ENCODE measurements at places on chromosomes 16 and 17. TPM values are rescaled to one million over a fixed set of nuclear protein-coding genes. Genes with fewer than 3 reads are reported as not detected.

Gene MEIOC
- total RNA-seq = 0.11 TPM

Gene AANAT
- total RNA-seq = not detected

GRCh38 chr17:68812876-68813584, 142.2 kb downstream of the ABCA8 start:
- no peak for DNase-seq

Gene CACNG4
- total RNA-seq = not detected

Gene TBX6
- total RNA-seq = 0.51 TPM

GRCh38 chr17:56866496-56866895, 32.5 kb downstream of the DGKE start:
- DNase-seq = no peak

Gene MT1F
- total RNA-seq = 2.2 TPM

DNA sequence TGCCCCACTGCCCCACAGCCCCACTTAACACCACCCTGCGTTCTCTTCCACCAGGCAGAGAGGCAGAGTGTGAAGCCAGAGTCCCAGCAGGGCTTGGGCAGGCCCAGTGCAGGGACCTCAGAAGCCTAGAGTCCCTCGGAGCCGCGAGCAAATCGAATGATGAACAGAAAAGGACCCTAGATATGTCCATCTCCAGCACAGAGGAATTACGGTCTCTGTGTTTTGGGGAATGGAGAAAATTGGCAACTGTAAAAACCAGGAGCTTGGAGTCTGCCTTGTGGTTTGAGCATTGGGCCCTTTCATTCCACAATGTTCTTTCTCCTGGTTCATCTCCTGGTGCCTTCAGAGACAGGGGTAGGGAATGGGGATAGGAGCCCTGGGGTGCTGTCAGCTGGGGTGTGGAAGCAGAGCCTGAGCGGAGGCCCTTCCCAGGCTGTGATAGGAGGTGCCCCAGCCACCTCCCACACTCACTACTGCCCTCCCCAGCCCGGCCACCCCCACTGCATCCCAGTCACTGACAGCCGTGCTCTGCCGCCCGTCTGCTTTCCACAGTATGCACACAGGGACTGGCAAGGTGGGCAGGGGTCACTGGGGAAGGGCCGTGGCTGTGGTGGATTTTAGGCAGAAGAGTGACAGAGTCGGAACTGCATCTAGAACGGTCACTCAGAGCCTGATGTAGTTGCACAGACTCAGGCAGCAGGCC, 26.7 kb downstream of the TBX4 start:
- no peak for DNase-seq

- DNase-seq = peak; percentile 94
Observed at GRCh38 chr17:1186923-1187771, 7.4 kb upstream of the ABR start.

GRCh38 chr16:20410121-20410723, 888 bp downstream of the ACSM5 start:
- DNase-seq = no peak

Gene SEPTIN1
- 1.4 TPM for total RNA-seq

DNA sequence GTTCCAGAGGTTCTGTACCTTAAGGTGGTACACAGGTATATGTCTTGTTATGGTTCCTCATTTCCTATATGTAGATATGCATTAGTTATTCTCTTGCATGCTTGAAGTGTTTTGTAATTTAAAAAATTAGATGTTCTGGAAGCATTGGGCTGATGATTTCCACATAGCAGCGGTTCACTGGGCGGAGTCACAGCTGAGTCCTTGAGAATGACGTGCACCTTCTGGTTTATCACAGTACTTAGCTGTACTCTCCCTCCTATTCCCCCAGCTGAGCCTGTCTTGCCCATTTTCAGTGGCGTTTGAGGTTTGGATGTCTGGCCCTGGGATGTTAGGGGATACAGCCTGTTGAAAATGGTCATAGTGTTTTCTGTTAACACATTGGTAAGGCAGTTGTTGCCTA, 327.1 kb downstream of the SNX29 start:
- no peak for DNase-seq

DNA sequence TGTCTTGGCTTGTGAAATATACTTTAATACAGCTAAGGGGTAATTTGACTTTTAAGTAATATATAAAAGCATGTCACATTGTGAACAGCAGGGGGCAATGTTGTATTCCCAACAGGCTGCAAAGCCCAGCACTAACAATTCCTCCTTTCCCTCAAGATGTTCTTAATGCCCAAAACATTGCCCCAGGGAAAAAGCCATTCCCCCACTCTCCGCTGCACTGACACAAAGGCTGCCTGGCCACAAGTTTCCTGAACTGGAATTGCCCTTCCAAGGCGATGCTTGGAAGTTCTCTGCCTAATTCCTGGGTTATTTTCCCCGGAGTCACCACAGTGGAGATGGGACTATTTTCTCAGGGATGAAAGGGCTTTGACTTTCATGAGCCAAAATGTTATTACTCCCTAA, 27.2 kb downstream of the CLEC16A start:
- no peak for DNase-seq

DNA sequence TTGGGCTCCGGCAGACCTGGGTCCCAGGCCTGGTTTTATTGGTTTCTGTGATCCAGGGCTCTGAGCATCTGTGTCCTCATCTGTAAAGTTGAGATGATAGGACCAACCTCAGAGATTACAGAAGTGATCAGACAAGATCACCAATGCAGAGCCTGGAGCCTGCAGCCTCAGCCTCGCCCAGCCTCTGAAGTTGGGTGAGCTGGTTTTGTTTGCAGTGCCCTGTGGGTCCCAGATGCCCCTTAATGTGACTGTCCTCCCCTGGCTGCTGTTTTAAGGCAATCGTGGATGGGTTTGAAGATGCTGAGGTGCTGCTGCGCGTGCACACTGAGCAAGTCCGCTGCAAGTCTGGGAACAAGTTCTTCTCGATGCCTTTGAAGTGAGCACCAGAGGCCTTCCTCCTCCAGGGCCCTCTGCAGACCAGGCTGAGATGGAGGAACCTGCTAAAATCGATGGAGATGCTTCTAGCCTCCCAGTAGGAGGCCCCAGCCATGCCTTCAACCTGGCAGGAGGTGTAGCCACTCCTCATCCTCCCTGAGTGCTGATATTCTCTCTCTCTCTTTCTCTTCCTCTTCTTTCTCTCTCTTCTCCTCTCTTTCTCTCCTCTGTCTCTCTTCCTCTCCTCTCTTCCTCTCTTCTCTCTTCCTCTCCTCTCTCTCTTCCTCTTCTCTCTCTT, 5.6 kb upstream of the MMP15 start:
- DNase-seq = no peak

DNA sequence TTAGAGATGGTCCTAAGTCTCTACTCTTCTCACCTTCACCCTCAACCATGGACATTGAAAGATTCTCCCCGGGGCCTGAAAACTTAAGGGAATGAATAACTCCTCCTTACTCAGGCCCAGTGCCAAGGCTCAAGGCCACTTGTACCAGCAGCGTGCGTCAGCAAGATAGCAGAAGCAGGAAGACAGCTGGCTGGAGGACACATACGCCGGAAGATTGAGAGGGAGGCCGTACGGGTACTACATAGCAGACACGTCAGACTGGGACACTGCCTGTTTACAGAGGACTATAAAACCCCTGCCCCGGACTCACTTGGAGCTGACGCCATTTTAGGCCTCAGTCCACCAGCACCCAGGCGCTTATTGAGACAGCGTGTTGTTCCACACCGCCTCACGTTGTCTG, 75.8 kb upstream of the MED13 start:
- DNase-seq = no peak

Gene DYNLL2
- 81.4 TPM for total RNA-seq

GRCh38 chr16:2857451-2858244, at the start of gene PRSS22:
Gene PRSS22 (minus strand): TSS chr16:2858170. CDS start chr16:2858104, 66 bp downstream.
- no peak for DNase-seq

Gene CNTD1
- total RNA-seq = 0.30 TPM

Gene PNMT
- 5.1 TPM for total RNA-seq

DNA sequence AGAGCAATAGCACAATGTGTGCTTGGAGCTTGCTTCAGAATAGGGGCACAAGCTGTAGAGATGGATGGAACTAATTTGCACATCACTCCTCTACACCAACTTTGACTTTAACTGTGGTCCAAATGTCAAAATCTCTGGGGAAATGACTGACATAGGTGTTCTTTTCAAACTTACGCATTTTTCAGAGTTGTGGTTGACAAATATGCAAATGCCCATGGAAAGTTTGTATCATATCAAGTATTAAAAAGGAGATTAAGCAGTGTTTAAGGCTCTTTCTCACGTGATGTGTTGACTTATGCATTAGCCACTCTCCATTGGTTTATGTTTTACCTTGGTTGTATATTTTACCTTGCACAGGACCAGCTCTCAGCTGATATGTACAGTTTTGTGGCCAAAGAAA, 77.1 kb downstream of the ELAC2 start:
- no peak for DNase-seq

Gene ZP2
- total RNA-seq = not detected

DNA sequence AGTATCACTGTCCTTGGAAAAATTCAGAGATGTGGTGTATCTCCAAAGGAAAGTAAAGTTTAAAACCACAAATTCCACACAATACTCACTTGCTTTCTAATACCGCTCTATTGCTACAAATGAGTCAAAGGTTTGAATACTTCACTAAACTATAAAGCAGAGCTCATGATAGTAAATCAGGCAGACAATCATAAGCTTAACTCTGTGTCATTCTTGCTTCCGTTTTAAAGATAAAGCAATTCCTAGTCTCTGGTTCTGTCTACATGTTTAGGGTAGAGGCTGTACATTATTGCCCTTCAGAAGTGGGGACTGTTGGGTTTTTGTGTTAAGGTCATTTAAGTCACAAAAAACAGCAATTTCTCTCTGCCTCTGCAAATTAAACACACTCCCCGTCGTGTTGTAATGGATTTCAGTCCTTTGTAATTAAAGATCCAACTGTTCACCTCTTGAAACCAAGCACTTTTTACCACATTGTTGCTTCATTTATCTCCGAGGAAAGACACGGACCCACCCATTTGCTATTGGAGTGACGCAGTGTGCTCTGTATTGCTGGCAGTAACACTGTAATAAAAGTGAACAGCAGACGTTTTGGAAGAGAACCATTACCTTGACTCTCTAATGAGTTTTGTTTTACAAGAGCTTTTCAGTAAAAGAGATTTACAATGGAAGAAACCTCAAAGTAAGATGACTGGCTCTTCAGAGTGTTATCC, 83.1 kb upstream of the CNTNAP4 start:
- no peak for DNase-seq

Gene PLEKHG4
- 1.1 TPM for total RNA-seq

GRCh38 chr16:49556249-49556605, 182.6 kb downstream of the C16orf78 start:
- no peak for DNase-seq

- no peak for DNase-seq
Observed at GRCh38 chr17:71830866-71831265, 290.0 kb upstream of the SOX9 start.

Gene NPIPA7
- 3.0 TPM for total RNA-seq

- no peak for DNase-seq
Observed at GRCh38 chr16:4370151-4370550, 1.5 kb upstream of the VASN start.

Gene NOD2
- 0.81 TPM for total RNA-seq

Gene NPIPB9
- not detected for total RNA-seq

- no peak for DNase-seq
Observed at GRCh38 chr17:27417596-27418365, 38.5 kb upstream of the KSR1 start.

Gene TPSAB1
- 9.4 TPM for total RNA-seq
